Ammon's horn (tissue), 1 donor: ENCODE measurements at places on chromosomes 3 and 15.

DNA sequence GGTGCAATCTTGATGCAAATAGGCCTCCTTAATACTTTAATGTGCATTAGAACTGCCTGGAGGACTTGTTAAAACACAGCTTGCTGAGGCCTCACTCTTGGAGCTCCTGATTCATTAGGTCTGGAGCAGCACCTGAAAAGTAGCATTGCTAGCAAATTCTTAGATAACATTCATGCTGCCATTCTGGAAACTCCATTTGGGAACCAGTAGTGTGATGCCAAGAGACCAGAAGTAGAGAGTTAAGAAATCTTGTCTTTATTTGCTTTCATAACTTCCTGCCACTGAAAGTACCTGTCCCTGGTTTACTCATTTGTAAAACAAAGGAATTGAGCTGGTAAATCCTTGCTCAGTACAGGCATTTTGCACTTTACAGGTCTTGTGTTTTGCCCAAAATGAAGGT is 72.0 kb downstream of the RAP2B start:
- no peak for DNase-seq

GRCh38 chr3:14267976-14268375 is 89.4 kb downstream of the LSM3 start:
- no peak for DNase-seq

GRCh38 chr3:65196663-65197062 is 508.9 kb upstream of the ADAMTS9 start:
- no peak for DNase-seq

GRCh38 chr3:7158516-7158915 is 297.6 kb downstream of the GRM7 start:
- no peak for DNase-seq

GRCh38 chr3:45965653-45966052 is 22.4 kb downstream of the CXCR6 start:
- no peak for DNase-seq

GRCh38 chr3:12995389-12996180 is 77.6 kb downstream of the IQSEC1 start:
- no peak for DNase-seq

- DNase-seq: no peak
Measured at GRCh38 chr15:48823237-48823636, 12.4 kb upstream of the CEP152 start.

GRCh38 chr3:56880720-56881575 is 79.2 kb upstream of the ARHGEF3 start:
- peak; percentile 17 for DNase-seq

DNA sequence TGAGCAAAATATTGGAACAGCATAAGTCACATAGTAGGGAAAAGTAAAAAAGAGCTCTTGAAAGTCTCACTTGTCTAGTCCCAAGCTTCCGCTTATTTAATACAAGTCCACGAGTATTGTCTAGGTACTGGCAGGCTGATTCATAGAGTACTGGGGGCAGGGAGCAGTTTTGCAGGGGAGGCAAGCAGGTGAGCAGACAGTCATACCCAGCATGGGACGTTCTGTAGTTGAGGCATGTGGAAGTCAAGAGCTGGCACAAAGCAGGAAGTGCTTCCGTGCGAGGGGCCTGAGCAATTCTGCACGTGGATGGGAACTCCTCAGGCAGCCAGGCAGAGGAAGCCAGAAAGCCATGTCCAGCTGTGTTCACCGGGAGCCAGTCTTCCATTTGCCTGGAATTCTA is 287.6 kb downstream of the EPHB1 start:
- no peak for DNase-seq

GRCh38 chr3:160720123-160720746 is 35.8 kb upstream of the PPM1L start:
- DNase-seq: no peak

DNA sequence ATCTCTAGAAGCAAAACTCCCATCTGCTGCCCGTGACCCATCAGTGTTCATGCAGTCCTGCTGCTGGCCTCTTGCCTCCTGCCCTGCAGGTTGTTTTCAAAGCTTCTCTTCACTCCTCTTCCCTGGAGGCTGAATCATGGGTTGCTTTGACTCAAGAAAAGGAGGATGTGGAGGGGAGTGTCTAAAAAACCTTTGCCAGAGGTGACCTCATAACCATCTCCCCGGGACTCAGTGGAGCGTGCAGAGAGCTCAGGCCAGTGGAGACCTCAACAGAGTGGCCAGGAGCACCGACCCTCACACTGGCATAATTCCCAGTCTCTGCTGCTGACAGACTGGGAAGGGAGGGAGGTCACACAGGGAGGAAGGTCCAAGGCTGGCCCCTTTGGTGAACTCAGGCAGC is 60.9 kb upstream of the ITGA11 start:
- DNase-seq: no peak

DNA sequence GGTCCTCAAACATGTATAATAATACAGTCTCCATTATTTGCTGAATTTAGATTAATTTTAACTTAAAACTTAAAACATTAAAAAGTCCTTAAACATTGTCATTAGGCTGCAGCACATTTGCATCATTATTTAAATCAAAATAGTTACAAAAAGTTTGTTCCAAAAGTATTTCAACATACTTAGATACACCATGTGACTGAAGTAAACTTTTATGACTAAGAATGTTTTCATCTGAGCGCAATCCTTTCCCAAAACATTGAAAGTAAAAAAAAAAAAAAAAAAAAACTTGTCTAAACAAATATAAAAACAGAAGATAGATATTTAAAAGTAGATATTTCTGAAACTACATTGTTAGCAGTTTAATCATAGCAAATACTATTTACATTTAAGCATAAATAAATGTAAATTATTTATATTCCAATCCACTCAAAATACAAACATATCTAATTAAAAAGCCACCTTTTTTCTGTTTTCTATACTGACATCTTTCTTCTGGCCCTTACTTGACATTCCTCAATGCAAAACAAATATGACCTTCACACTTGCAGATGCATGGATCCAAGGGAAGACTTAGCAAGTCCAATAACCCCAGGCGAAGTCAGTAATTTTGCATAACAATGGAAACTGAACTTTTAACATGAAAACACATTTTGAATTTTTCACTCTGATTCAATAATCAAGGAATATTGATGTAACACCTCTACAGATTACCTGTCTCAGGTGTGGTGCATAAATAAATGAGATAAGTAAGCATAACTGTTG is 10.3 kb downstream of the FAM227B start:
- DNase-seq: no peak
